Calu3 (cell line): ENCODE measurements at places on chromosomes 4 and X.

DNA sequence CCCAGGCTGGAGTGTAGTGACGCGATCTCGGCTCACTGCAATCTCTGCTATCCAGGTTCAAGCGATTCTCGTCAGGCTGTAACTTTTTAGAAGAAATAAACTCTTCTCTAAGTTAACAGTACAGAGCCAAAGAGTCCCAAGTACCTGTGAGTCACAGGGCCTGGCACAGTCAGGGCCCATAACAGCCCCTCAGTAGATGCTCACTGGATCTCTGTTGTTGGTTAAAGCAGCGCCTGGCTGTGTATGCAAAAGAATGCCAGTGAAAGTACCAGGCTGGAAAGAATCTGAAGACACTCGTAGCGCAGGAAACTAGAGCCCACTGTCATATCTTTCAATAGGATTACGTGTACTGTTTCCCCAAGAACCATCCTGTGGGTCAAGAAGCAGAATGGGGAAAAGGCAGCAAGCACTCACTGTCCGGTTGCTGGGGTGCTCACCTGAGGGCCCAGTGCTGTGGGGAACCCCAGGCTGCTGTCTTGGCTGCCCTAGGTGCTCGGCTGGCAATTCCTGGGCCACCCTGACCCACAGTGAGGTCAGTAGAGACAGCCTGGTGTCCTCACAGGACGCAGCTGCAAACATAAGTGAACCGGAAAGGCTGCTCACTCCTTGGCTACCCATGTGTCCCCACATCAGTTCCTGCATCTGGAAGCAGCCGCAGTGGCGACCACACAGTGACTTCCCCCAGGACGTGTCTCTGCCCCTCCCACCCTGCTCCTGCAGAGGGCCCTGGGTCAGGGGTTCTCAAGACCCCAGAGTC, 3.1 kb upstream of the SLBP start:
- no peak for DNase-seq

DNA sequence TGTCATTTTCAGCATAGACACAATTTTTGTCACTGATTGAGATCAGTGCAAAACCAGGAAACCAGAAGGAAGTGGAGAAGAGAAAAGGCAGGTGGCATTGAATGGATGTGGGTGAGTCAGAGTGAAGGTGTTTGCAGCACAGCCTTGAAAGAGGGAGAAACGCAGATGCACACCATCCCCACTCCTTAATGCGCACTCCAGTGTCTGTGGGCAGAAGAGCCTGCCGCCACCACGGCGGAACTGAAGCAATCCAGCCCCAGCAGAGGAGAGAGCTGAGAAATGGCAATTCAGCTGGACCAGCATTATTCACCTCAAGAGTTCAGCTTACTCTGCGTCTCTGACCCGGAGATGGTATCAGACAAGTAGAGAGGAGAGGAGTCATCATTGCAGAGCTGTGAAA, 393.1 kb upstream of the FRG1 start:
- no peak for DNase-seq

DNA sequence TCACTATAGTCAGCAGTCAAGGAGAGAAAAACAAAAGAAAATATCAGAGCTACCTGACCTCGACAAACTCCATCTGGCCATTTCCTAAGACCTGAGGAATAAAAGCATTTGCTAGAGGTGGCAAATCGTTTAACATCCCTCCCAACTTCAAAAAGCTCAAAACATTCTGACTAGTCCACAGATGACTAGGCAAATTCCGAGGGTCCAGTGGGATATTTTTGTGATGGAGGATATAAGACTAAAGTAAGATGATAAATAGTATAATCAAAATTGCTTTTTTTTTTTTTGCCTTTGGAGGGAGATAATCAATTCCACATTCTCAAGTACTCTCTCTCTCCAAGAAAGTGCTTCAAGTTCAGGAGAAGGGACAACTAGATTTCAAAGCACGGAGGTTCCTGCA, 119.1 kb upstream of the ETNPPL start:
- DNase-seq = no peak

GRCh38 chr4:86544310-86544966, 49.7 kb upstream of the PTPN13 start:
- DNase-seq = no peak

DNA sequence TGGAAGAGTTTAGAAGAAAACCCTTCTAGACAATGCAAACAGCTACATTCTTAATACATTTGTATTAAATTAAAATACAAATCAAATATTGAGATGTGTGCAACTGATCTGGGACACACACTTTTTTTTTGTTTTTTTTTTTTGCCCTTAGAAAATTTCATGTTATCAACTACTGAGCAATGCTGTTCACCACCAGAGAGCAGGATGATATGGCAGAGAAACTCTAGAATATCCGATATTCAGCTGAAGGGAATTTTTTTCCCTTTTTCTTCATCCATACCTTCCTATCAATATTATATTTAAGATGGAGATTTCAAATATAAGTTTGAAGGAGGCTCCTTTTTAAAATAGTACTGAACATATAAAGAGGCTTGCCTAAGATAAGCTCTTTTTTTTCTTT, 1.0 kb downstream of the NDST3 start:
- no peak for DNase-seq

DNA sequence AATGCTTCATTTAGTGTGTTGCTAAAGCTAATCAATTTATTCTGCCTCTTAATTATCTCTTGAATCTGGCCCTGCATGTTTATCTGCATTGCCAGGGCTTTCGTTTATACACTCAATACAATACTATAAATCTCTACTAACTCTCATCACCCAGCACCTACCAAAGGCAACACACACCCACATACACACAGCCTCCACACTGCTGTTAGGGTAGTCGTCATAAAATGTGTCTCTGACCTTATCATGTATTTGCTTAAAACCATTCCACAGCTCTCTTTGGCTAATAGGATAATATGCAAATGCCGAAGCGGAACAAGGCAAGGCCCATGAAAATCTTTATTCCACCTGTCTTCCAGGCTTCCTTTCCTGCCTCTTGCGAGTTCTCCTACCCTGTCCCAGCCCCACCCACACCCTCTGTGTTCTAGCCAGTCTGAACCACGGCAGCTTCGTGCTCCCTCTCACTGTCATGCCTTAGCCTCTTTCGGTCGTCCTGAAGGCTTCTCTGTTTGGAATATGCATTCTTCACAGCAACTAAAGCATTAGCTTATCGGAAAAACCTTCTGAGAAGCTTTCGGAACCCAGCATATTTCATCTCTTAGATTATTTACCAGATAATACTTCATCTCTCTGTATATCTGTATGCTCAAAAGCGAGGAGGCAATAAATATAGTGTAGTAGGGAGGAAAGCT, 333.5 kb downstream of the TENM3 start:
- no peak for DNase-seq

- DNase-seq = no peak
Measured at GRCh38 chr4:3361896-3362295, 69.1 kb downstream of the RGS12 start.

DNA sequence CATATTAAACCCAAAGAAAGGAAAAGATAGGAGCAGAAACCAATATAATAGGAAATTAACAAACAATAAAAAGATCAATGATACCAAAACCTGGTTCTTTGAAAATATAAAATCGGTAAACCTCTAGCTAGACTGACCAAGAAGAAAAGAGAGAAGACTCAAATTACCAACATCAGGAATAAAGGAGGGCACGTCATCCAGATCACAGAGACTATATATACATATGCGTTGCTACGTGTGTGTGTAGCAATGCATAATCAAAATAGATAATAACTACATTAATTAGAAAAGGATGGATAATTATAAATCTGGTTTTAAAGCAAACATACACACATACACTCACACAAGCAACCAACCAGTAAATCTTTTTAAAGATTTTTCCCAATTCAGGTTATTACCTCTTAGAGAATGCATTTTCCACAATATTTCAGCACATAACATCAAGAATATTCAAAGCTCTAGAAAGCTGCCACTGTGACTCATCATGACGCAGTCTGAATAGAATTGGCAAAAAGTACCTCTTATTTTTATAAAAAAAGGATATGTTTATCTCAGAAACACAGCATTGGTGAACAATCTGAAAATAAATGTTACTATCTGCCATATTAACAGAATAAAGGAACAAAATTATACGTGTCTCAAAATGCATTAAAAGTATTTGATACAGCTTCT, 41.4 kb upstream of the USP9X start:
- no peak for DNase-seq

DNA sequence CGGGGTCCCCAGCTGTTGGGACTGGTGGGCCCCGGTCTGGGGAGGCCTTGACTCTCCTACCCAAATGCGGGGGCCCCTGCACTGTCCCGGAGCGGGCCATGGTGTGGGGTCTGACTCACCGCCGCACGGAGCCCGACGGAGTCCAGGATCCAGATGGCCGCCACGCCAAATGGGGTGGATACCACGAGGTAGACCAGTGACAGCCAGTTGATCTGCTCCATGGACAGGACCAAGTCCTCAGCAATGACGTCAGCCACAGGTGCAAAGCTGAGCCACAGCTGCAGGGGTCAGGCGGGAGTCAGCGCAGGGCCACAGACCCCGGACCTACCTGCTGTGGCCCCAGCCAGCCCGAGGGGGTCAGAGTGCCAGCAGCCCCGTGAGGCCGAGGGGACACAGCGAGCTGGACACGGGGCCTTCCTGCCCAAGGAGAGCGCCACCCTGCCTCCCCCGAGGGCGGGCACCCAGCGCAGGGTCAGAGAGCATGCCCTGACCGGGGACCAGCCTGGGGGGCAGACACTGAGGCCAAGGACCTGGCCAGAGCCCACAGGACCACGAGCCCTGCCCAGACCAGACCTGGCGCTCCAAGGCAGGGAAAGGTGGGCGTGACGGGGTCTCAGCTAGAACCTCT, 2.4 kb downstream of the SLC49A3 start:
- no peak for DNase-seq

DNA sequence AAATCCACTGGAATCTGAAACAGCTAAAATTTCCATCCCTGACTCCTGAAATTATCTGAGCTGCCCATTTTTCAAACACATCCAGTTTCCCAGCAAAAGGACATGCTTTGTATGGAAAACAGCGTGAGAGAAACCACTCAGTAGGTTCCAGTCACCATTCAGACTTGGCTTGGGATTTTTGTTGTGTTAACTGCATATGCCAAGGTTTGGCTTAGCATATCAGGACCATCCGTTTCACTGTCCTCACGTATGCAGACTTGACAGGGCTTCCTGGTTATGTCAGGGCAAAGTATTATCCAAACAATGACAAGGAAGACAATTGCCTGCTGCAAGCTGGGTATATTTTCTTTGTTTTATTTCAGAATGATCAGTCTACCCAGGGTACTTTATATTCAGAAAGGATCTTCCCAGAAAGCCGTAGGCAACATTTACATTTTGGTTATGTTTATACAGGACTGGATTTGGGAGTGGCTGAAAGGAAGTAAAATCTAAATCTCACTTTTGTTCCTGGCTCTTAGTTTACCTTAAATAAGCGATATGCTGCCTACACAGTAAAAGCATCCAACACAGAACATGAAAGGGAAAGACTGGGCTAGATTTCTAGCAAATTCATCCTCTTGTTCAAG, 41.3 kb upstream of the CCKAR start:
- no peak for DNase-seq

- no peak for DNase-seq
Measured at GRCh38 chr4:39464886-39465501, 6.1 kb downstream of the LIAS start.

GRCh38 chr4:4395849-4396627, 9.1 kb downstream of the NSG1 start:
- DNase-seq = no peak

DNA sequence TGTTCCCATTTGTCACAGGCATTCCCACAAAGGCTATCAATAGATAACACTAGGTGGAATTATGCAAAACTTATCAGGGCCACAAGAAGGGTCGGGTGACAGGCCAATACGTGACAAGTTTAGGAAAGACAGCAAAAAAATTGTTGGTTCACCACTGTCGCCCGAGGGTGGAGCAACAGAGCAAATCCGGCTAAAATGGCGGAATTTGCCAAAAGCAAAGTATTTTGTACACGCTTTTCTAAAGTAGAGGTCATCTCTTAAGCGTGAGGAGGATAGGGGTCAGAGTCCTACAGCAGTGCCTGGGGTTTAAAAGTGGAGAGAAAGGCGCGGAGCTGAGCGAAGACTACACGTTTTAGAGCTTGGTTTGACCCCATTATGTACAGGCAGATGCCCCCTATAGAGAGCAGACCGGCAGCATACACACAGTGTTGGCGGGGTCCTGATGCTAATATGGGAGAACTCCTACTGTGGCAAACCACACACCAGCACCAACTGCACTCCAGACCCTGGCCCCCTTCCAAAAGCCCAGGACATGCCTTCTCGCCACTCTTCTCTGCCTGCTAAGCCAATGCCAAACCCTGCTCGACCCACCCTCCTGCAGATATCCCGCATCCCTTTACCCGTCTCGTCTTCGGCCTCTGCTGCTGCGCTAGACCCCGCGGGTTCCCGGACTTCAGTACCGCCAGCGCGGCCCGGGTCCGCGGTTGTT, 733 bp downstream of the CCNA2 start:
- peak; percentile 9 for DNase-seq

DNA sequence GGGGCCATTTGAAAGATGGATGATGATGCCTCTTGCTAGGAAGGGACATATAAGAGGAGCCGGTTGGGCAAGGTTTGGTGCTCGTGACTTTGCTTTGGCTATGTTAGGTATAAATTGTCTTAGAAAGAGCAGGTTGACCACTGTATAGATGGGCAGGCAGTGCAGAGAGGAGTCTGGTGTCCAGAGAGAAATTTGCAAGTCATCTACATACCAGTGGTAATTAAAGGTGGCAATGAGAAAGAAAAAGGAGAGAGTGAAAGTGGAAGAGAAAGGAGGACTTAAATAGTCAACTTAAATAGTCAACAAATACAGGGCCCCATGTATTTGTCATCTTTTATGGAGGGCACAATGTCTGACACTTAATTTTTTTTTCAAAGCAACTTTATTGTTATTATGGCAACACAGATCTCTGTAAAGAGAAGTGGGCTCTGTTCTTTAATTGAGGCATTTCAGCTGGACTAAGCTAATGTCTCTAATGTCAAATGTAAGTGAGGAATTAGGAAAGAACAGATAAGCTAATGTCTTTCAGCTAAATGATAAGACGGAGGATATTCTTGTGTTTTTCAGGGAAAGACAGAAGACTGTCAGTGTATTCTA, 75.4 kb upstream of the ANXA3 start:
- no peak for DNase-seq

GRCh38 chrX:153634236-153634635, 12.8 kb upstream of the DUSP9 start:
- no peak for DNase-seq

DNA sequence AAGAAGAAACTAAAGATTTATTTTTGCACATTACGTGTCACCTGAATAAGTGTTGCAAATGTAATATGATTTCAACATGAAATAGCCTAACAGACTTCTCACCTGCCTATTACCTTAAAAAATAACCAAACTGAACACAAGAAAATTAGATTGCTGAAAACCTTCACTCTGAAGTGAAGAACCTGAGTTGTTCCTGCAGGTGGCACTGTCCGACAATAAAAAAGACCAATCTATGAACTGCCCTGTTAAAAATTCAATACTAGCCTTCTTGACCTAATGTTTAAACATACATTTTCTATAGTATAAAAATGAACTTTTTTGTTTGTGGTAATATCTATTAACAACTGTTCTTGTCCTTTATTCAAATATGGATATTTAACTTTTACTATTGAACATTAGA, 69.2 kb upstream of the PNPLA4 start:
- peak; percentile 10 for DNase-seq

GRCh38 chr4:92099861-92100260, 203.9 kb upstream of the GRID2 start:
- no peak for DNase-seq

GRCh38 chr4:142984871-142985585, 138.9 kb upstream of the INPP4B start:
- peak; percentile 39 for DNase-seq

- DNase-seq = no peak
Measured at GRCh38 chr4:105887508-105887907, 7.8 kb upstream of the NPNT start.
